ENCODE measurements at places on chromosomes 5 and 9.

GRCh38 chr9:23322392-23322791, 503.6 kb downstream of the ELAVL2 start:
- DNase-seq, result no peak

GRCh38 chr5:125109816-125110215, 363.4 kb upstream of the ZNF608 start:
- DNase-seq, result no peak

GRCh38 chr9:133858771-133859170, 120.6 kb upstream of the SARDH start:
- no peak for DNase-seq

DNA sequence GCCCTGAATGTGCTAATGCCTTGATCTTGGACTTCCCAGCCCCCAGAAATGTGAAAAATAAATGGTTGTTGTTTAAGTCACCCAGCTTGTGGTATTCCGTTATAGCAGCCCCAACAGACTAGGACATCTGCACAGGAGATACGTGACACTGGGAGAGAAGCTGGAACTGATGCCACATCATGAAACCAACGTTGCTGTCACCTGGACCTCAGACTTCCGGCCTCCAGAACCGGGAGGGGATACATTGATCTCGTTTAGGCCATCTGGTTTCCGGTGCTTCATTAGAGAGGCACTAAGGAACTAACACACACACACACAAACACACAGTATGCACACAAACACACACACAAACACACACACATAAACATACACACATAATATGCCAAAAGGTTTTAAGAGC, 75.0 kb upstream of the ICE1 start:
- no peak for DNase-seq

- DNase-seq, result no peak
These were observed 5.5 kb downstream of the DIAPH1 start for GRCh38 chr5:141613344-141613743.

GRCh38 chr9:93828331-93829097, 126.6 kb downstream of the BARX1 start:
- DNase-seq, result no peak

DNA sequence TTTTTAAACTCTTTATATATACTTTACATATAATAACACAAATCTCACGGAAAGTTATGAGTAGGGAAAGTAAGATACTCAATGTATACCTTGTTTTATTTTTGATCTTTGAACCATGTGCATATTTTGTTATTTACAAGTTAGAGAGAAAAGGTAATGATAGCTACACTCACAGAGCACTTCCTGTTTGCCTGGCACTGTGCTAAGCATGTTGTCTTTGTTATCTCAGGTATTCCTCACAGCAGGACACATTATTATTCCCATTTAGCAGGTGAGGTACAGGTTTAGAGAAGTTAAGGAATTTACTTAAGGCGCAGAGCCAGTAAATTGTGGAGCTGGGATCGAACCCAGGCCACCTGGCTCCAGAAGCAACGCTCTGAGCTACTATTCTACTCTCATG, 3.0 kb downstream of the C9 start:
- DNase-seq, result no peak

DNA sequence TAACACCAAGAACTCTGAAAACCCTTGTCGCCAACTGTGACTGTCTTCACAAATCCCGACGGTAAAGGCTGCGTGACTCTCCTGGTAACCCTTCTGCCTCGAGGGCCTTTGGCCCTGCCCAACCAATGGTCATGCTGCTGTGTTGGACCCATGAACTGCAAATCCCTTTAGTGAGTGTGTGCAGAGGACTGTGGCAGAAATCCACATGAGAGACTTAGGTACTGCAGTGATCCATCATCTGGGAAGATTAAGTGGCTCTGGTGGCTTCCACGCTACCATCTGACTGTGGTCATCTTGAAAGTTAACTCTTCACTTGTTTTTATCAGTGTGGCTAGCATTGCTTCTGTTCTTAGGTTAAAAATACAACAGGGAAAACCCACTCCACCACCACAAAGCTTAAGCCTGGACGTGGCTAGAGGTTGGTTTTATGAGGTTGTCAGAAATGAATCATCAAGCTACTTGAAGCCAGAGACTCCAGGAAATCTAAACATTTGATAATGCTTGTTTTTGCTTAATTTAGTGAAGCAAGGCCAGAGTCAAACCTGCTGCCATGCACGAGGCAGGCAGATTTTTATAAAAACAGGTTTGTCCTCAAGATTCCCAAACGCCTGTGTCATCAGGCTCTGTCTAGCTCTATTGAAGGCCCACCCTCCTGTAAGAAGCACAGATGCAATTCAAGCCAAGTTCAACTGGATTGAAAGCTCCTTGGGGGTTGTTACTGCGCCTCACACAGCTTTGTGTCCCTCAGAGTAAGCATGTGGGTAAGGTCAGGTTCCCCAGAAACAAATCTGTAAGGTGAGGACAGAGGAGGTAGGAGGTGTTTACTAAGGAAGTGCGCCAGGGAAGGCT, 52.7 kb upstream of the ERCC6L2 start:
- DNase-seq, result no peak

DNA sequence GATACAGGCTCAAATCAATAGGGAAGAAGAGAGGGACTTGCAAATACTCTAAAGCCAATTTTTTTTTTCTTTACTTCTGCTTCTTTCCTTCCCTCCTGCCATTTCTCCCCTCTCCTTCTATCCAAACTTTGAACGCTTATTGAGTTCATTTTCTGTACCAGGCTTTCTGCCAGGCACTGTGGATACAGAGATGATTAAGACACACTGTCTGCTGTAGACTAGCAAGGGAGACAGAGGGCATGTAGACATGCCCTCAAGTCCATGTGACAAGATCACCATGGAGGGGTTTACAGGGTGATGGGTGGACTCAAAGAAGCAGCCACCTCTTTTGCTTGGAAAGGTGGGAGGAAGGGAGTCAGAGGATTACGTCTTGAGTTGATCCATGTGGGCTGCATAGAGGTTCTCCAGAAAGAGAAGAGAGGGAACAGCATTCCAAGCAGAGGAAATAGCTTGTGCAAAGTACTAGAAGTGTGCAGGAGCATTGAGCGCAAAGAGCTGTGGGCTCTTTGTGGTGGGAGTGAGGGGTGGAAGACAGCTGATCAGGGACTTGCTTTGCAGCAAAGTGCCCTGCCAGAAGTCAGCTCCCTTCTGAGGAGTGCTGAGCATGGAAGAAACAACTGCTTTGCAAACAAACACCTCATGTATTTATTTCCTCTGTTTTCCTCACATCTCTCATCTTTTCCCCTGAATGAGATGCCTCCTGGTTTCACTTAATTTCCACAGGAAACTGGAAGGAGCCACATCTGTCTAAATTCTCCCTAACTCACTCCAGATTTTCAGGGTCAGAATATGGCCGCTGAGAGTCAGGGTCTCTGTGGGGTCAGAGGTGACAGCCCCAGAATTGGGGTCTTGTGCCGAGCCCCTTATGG, 64.4 kb upstream of the COL15A1 start:
- no peak for DNase-seq

- DNase-seq, result no peak
These were observed 167.6 kb upstream of the TUSC1 start for GRCh38 chr9:25845867-25846266.

DNA sequence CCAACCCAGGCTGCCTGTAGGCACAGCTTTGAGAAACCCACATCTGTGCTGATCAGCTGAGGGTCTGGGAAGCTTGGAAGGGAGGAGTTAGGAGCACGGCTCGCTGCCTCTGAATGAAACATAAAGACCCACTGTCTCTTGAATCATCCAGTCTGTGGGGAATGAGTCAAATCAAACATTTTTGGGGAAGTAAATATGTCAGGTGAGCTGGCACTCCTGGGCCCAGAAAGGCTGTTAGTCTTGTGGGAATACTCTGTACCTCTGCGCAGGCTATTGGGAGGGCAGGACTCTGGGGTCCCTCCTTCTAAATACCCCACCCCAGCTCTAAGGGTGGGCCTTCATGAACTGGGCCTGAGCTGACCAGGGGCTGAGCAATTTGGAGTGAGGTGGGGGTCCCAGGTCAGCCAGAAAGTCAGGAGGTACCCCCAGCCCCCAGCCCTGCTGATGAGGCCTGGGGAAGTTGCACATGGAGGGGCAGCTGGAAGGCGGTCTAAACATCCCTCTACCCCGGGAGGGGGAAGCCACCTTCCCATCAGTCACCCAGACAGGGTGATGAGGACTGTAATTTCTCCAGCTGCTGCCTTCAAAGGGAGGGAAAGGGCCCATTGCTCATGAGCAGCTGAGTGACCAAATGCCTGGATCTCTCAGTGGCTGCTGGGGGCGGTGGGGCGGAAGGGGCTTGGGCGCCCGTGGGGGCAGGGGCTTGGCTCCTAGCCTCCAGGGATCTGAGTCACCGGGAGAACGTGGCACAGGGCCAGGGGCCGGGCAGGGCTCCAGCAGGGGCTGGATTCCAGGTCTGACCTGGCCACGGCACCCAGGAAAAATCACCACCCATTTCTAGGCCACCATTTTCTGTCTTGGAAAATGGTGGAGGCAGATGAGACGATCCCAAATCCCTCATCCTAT, 10.8 kb downstream of the FIBCD1 start:
- no peak for DNase-seq

DNA sequence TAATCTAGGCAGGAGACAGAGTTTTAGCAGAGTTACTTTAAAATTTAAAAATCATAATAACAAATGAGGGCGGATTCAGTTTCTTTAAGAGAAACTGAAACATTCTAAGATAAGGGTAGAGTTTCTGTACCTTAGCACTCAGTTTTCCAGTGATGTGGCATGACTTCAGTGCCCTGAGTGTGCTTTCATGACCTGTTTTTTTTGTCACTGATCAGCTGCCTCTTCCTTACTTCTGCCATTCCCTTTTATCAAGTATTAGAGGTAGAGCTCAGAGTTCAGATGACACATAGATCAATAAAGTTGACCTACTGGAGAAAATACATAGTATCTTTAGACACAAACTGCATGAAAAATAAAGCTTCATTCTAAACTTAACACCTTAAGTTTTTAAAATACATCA, 82.3 kb downstream of the ERMP1 start:
- no peak for DNase-seq

- DNase-seq, result no peak
These were observed at the start of gene FAM163B for GRCh38 chr9:133609311-133610098. FAM163B (minus strand) TSS chr9:133609389; CDS start chr9:133580223, 29,166 bp downstream.

- DNase-seq, result no peak
These were observed 103.8 kb downstream of the PCSK1 start for GRCh38 chr5:96329289-96329688.

DNA sequence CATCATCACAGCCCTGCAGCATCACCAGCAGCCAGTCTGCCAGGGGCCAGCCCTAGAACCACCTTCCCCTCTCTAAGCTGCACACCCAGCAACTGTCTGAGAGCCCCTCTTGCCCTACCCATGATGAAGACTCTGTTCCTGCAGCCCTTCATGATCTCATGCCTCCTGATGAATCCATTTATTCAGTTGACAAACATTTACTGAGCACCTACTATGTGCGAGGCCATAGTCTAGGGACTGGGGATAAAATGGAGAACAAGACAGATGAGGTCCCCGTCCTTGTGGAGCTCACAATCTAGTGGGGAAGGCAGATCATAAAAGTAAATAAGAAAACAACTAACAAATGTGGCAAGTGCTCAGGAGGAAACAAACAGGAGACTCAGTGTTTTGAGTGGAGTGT, 96.3 kb downstream of the PCDH1 start:
- DNase-seq, result no peak

DNA sequence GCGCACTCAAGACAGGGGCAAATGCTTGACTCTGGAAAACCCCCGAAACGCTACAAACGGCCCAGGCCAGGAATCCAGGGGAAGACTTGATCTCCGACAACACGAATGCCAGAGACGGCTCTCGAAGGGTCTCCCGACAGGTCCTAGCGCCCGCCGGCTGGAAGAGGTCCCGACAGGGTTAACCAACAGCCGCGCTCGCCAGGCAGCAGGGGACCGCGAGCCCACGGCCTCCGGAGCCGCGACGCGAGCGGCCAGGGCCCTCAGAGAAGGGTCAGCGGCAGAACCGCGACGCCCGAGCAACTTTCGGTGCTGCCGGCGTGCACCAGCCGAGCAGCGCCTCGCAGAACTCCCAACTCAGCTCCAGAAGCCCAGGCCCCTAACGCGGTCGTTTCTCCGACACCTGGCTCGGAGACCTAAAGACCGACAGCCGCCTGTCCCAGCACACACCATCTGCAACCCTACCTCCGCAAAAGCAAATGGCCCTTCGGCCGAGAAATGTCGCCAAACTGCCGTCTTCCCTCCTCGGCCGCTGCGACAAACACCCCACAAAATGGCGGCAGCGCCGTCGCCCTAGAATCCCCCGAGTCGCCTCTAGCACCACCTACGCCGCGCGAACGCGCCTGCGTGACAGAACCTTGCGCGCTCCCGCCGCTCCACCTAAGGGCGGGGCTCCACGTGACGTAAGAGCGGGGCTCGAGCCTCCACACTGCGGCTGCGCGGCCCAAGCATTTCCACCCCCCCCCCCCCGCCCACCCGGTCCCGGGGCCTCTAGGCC, at the start of gene CLK4:
CLK4 (minus strand) TSS at position 567 of the 775 bp plus-strand sequence. CDS start 3,634 bp downstream, outside the sequence.
- peak; percentile 86 for DNase-seq

DNA sequence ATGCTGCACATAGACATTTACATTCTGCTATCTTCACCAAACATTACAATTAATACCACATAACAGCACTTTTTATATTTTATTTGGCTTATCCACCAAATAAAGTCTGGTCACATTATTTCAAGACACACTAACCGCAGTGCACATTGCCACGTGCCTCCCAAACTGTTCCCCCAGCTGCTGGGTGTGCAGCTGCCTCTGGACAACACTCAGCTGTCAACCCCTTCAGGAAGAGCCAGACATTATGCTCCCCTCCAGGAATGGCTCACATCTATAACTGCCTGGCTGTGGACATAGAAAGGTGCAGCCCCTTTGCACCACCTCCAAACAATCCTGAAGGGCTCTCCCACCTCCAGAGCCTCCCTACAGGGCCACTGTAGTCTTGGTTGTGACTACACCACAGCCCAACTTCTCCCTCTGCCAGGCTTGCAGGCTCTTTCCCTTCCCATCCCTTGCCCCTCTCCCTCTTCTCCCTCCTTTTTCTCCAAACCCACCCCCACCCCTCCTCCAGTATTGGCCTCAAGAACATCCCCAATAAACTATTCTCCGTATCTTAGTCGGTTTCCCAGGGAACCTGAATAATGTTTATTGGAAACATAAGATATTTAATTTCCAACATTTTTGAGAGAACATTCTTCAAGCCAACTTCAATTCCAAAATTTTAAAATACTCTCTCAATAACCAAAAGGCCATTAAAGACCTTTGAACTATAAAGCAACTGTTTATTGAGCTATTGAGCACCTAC, 372.3 kb downstream of the CTNND2 start:
- no peak for DNase-seq

DNA sequence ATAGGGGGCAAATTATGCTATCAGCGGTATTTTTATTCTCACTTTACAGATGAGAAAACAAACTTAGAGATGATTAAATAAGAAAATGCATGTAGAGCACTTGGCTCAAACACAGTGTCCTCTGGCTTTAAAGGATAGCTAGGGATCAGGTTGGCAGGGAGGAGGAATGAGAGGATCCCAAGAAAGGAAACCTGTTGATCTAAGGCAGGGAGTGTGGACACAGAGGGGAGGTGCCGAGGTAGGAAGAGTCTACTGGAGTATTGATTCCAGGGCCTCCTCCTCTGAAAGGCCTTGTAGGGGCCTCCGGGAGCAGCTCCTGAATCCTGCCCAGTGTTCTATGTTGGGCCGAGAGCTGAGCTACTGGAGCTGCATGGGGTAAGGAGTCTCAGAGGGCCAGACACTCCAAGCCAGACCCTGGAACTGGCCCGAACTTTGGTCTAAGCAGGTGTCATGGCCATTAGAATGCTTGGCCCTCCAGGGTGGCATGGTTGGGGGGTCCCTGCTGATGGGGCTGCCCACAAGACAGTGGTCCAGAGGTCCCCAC, 30.4 kb upstream of the TCF7 start:
- DNase-seq, result no peak

Data from NCI-H2227 treated with DMSO at 0.1 percent for 48 hours (cell line).